ENCODE measurements at places on chromosomes 13 and 19. TPM values are rescaled to one million over a fixed set of nuclear protein-coding genes. Genes with fewer than 3 reads are reported as not detected.
A peak's percentile ranks its signal among the peaks of the same experiment; 100 is the strongest.

- no peak for DNase-seq
Observed at GRCh38 chr13:48536621-48537250, 3.9 kb upstream of the RCBTB2 start.

The IRGC gene
- total RNA-seq, result not detected

DNA sequence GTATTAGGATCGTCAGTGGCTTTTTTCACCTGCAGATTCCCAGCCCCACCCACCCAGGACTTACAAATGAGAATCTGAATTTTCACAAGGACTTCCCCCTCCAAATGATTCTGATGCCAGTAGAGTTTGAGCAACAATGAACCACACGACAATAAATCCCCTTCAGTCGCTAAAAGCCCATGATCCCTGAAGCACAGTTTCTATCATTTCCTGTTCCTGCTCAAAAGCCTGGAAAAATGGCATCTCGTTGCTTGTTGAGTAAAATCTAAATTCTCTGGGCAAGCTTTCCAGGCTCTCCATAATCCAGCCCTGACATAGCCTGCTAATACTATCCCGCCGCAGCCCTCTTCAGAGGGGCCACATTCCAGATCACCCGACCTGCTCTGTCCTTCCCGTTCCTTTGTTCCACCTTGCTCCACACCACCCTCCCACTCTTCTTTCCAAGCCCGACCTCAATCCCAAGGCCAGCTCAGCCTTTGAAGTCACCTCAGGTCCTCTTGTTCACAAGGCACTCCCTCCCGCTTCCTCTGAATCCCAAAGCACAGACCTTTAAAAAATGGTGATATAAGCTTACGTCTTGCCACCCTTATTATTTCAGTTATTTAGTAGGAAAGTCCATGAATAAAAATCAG, 67.9 kb downstream of the NUFIP1 start:
- DNase-seq, result no peak

DNA sequence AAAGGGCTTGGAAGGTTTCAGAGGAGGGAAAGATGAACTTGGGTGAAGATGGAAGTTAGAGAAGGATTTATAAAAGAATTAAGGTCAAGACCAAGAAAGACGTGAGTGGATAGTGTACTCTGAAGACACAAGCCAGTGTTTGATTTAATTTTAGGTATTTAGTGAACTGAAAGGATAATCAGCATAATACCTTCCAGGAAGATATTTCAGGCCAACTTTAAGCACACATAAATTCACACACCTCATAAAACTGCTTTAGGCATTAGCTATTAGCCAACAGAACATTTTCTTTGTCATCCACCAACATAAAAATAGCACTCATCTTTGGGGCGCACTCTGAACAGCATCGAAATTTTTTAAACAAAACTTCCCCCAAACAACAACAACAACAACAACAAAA, 71.7 kb upstream of the CSNK1A1L start:
- no peak for DNase-seq

The SOX1 gene
- total RNA-seq, result not detected

GRCh38 chr19:40553885-40554857, 22.5 kb upstream of the SHKBP1 start:
- no peak for DNase-seq

The TRAPPC6A gene
- total RNA-seq, result 66.8 TPM

- DNase-seq, result no peak
Observed at GRCh38 chr13:22505489-22505888, 675.3 kb upstream of the SGCG start.

The DPF1 gene
- total RNA-seq, result 4.0 TPM

GRCh38 chr13:111216166-111216960, 101.3 kb downstream of the ARHGEF7 start:
- DNase-seq, result no peak

The TPTE2 gene
- total RNA-seq, result 0.96 TPM

GRCh38 chr13:56755181-56755935, 385.4 kb upstream of the PRR20A start:
- no peak for DNase-seq

GRCh38 chr13:46015366-46015765, 37.2 kb downstream of the ZC3H13 start:
- no peak for DNase-seq

DNA sequence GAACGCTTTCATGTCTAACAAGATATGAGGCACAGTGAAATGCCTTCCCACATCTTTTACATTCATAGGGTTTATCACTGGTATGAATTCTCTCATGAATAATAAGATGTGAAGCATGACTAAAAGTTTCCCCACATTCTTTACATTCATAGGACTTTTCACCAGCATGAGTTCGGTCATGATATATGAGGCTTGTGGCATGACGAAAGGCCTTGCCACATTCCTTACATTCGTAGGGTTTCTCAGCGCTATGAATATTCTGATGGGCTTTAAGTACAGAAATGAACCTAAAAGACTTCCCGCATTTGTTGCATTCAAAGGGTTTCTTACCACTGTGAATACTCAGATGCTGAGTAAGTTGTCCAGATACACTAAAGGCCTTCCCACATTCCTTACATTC, 21.3 kb downstream of the ZNF607 start:
- DNase-seq, result no peak

- no peak for DNase-seq
Observed at GRCh38 chr13:25727250-25727649, 324.6 kb downstream of the SHISA2 start.

DNA sequence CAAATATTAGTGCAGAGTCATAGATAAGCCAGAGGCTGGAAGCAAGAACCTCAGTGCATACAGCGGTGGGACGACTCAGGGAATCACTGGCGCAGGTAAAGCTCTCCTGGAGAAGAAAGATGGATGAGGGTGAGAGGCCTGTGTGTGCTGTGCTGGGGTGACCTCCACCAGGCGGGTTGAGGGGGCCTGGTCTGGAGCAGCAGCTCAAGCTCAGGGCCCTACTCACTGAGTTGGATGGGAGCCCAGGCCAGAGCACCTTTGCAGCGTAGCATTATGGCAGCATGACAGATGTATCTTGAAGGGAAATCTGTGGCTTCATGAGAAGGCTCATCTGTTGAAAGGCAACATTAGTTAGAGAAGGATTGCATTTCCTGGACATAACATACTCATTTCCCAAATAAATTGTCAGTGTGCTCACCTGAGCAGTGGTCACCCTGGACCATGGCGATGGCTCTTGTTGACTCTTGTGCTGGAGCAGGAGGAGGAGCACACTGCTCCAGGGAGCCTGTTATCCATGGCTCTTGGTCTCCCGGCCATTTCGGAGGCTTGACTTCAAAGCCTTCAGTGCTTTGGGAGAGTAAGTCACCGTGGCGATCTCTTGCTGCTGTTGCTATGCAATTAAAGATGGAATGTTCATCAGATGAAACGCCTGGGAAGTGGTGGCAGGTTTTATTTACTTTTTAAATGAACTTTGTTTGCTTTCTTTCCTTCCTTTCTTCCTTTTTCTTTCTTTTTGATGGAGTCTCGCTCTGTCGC, 25.0 kb downstream of the HNRNPM start:
- DNase-seq, result no peak

DNA sequence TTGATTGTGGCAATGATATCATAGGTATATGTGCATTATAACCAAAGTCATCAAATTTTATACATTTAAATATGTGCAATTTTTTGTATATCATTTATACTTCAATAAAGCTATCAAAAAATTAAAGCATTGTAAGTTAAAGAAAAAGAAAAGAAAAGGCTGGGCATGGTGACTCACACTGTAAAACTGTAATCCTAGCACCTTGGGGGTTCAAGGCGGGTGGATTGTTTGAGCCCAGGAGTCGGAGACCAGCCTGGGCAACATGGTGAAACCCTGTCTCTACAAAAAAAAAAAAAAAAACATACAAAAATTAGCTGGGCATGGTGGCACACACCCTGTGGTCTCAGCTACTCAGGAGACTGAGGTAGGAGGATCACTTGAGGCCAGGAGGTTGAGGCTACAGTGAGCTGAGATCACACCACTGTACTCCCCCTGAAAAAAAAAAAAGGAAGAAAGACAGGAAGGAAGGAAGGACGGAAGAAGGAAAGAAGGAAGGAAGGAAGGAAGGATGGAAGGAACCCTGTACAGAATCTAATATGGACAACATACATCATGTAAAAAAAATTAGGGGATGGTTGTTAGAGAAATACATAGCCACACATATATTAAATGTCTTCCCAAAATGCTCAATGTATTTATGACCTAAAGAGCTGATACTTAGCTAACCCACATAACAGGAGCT, 21.7 kb upstream of the SLC25A30 start:
- DNase-seq, result no peak

GRCh38 chr19:11034449-11035213, 54.6 kb upstream of the LDLR start:
- no peak for DNase-seq

DNA sequence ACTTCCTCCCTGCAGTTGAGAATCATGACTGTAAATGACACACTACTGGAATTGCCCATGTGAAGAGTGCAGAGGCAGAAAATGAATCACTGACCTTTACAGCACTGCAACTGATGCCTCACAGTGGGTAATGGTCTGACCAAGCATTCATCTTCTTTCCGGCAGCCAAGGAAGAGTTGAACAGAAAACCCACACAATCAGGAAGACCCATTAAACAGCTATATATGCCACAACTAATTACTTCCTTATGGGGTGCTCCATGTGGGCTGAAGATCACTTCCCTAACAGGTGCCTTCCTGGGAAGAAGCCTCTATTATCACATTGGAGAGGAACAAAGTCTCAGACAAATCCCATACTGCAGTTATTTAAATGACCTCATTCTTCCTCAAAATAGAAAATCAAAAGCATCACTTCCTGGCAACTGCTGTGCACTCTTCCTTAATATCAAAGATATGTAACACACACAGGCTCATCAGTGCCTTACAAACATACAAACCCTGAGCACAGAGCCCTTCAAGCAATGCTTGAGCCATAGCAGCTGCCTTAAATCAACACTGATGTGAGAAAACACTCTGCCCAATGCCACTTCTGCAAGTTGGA, 45.8 kb downstream of the RUBCNL start:
- DNase-seq, result peak; percentile 51

GRCh38 chr19:6056801-6057650, 53.3 kb downstream of the RFX2 start:
- DNase-seq, result no peak

DNA sequence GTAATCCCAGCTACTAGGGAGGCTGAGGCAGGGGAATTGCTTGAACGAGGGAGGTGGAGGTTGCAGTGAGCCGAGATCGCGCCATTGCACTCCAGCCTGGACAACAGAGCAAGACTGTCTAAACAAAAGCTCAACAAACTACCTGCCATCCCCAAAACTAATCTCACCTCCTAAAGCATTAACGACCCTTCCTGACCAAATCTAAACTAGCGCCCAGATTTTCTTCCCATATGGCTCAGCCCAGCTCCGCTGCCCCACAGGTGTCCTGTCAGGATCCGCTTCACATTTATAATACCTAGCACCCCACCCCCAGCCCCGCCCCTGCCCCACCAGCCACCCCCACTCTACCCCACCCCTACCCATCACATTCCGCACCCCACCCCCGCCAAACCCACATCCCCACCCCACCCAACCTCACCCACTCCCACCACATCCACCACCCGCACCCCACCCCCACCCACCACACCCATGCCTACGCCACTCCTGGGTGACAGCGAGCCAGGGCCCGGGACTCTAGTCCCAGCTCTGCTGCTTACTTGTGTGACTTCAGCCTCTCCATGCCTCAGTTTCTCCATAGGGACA, 599 bp downstream of the C19orf12 start:
- no peak for DNase-seq

- DNase-seq, result no peak
Observed at GRCh38 chr13:106533943-106534638, 1.4 kb downstream of the EFNB2 start.

The TNFRSF19 gene
- total RNA-seq, result 40.5 TPM

GRCh38 chr13:30615866-30616541, 1.7 kb upstream of the USPL1 start:
- DNase-seq, result no peak

DNA sequence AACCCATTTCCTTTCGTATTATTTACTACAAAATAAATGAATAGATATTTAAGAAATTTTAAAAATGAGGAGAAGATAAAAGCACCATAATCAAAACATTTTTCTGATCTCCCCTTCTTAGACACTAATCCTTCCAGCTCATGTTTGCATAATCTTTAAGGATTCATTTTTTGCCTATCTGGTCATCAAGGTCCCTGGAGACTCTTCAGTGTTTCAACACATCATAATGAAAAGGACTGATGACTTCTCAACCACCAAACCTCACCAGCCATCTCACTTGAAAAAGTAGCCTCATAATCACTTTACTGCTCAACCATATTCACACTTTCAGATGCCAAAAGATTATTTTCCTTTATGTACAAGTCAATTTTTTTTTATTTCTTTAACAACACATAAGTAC, 80.1 kb downstream of the DCLK1 start:
- DNase-seq, result no peak

- no peak for DNase-seq
Observed at GRCh38 chr19:31167690-31168089, 181.5 kb downstream of the TSHZ3 start.

The OPA3 gene
- 18.1 TPM for total RNA-seq

The TSHZ3 gene
- total RNA-seq, result 0.11 TPM

The ZNF880 gene
- 14.7 TPM for total RNA-seq

DNA sequence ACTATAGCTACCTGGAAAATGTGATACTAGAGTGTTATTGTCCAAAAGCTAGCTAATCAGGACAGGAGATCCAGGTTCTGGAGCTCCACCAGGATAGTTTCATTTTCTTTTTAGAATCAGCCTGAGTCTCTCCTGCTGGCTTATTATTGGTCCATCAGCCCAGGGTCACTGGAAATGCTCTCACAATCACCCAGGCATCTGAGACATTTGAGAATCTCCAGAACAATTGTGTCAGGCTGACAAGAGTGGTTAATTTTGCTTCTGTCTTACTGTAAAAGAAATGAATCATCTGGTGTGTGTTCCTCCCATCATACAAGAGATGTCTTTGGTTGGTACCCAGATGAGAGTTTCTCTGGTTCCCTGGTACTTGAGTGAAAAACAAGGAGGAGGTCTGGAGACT, 43.6 kb upstream of the ZNF681 start:
- no peak for DNase-seq

DNA sequence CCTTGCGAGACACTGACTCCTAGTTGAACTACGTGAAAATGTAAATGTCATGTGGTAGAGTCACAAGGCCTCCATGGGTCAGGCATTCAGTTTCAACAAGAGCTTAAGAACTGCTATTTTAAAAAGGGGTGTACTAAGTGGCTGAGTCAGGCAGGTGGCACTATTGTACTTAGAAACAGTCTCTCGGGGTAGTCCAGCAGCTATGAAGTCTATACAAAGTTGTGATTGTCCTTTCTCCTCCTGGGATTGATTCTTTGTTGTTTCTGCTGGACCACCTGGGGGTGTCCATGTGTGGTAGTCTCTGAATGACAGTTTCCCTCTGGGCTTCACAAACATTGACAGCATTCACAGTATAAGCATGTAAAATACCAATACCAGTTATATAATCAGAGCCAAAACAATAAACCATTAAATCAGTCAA, 33.0 kb downstream of the UGGT2 start:
- peak; percentile 23 for DNase-seq

The CGB3 gene
- not detected for total RNA-seq

DNA sequence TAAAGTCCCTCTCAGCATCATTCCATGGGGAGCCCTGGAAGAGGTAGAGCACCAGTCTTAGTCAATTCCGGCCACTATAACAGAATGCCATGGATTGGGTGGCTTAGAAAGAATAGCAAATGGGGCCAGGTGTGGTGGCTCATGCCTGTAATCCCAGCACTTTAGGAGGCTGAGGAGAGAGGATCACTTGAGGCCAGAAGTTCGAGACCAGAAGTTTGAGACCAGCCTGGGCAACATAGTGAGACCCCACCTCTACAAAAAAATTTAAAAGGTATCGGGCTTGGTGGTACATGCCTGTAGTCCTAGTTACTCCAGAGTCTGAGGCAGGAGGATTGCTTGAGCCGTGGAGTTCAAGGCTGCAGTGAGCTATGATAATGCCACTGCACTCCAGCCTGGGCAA, 25.0 kb upstream of the SIN3B start:
- DNase-seq, result no peak

The RFPL4AL1 gene
- not detected for total RNA-seq
